ENCODE measurements at places on chromosomes 6 and 20.

DNA sequence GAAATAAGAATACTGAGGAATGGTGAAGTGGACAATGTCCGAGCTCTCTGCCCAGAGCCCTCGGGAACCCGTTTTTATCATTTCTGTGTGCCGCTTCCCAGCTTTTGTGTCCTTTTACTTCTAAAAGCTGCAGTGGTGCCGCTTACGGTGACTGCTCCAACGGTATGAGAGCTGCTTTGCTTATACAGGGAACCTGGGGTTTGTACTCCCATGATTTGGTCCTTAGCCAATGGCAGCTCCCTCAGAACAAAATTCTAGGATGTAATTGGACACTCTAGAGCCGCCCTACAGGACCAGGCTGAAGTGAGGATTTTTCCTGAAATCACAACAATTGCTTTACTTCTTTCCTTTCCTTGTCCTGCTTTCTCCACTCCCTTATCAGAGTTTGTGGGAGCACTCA lies 24.2 kb upstream of the PCSK2 start:
- no peak for DNase-seq

- DNase-seq: no peak
Observed at GRCh38 chr6:66435321-66435720, 728.3 kb upstream of the EYS start.

- peak; percentile 41 for DNase-seq
Observed at GRCh38 chr20:19889011-19889953, 127.9 kb upstream of the NAA20 start.

DNA sequence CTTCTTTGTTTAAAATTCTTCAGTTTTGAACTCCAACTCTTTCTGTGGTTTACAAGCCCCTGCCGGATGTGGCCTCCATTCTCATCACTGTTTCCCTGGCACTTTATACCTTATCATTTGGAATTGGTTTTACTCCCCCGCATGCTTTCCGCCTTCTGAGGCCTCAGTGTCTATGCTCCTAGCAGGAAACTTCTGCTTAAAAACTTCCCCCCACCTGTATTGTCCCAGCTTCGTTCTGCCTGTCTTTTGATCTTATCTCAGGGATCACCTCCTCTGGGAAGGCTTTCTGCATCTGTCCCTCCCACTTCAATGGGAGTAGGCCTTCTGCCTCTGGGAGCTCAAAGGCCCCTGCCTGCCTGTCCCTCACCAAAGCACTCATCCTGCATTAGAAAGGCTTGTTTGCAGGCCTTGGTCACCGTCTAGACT lies 3.4 kb upstream of the ANGPT4 start:
- DNase-seq: no peak

GRCh38 chr20:12053353-12053752 lies 135.7 kb downstream of the BTBD3 start:
- no peak for DNase-seq

GRCh38 chr6:127385668-127386430 lies 42.4 kb upstream of the ECHDC1 start:
- DNase-seq: no peak

DNA sequence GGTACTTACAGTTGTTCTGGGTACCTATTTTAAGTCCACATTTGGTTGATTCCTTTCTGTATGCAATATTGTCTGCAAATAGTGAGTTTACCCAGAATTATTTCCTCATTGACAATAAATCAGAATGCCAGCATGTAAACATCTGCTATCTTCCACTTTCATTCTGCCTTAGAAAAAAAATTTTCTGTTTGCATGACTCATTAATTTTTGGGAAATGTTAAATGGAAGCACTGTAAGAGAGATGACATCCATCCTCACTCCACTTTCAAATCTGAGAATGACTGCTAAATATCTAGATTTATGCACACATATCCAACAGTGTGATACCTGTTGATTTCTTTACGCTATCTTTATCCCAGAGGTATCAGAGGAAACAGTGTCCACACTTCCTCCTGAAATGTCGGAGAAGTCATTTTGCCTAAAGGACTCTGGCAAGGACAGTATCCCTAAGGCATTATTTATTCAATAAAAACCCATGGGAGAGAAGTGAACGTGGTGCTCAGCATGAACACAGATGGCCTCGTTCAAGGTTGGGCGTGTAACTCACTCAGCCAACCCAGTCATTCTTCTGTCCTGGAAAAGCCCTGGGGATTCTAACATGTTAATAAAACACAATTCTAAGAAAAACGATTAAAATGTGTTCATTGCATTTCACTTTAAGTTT lies 780.9 kb downstream of the QKI start:
- DNase-seq: no peak

GRCh38 chr6:130518588-130518987 lies 152.8 kb downstream of the TMEM200A start:
- DNase-seq: no peak

GRCh38 chr20:29873946-29874345 lies 1383.5 kb upstream of the DEFB115 start:
- no peak for DNase-seq

GRCh38 chr6:22421198-22421597 lies 124.4 kb upstream of the PRL start:
- no peak for DNase-seq

GRCh38 chr6:53837865-53838769 lies 43.3 kb downstream of the LRRC1 start:
- DNase-seq: peak; percentile 58

- DNase-seq: no peak
Observed at GRCh38 chr6:45923831-45924391, 91.7 kb downstream of the CLIC5 start.

GRCh38 chr6:108746366-108746765 lies 101.9 kb upstream of the ARMC2 start:
- no peak for DNase-seq

GRCh38 chr6:137801352-137802114 lies 65.5 kb upstream of the TNFAIP3 start:
- DNase-seq: no peak

- DNase-seq: no peak
Observed at GRCh38 chr20:11375966-11376365, 541.7 kb upstream of the BTBD3 start.

DNA sequence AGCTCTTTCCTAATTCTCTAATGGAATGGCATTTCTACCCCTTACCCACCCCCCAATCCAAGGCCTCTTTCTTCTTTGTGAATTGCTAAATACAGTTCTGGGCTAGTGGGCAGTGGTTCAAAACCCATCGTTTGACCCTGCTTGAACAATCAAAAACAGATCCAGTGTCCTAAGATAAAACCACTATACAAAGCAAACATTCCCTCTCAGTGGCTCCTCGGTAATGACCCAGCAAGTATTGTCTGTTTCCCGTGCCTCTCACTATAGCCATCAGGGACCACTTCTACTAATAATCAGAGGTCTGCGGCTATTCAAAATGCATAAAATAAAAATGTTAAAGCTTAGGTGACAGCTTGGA lies 143.5 kb upstream of the AKAP12 start:
- no peak for DNase-seq

GRCh38 chr6:160112628-160113299 lies 8.9 kb upstream of the SLC22A1 start:
- no peak for DNase-seq

- DNase-seq: no peak
Observed at GRCh38 chr6:21115111-21115510, 478.4 kb upstream of the SOX4 start.

- no peak for DNase-seq
Observed at GRCh38 chr20:41204304-41205265, 67.2 kb downstream of the PLCG1 start.

- no peak for DNase-seq
Observed at GRCh38 chr6:107618672-107619071, 128.8 kb downstream of the SOBP start.

DNA sequence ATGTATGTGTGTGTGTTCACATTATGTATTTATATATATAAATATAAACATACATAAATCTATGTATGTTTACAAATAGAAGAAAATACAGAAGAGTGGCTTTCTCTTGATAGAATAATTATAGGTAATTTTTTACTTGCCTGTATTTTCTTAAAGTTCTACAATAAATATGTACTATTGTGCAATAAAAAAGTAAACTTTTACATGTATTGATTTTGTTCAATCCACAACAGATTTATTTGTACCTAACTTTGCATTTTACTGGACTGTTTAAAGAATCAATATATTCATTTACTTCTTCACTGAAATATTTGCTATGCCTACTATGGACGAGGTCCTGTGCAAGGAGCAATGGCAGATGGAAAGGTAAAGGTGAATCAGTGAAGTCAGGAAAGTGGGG lies 14.0 kb upstream of the TAB2 start:
- no peak for DNase-seq

GRCh38 chr6:24484657-24485323 lies 4.6 kb downstream of the GPLD1 start:
- no peak for DNase-seq

- DNase-seq: no peak
Observed at GRCh38 chr6:93900142-93900541, 480.8 kb upstream of the EPHA7 start.

DNA sequence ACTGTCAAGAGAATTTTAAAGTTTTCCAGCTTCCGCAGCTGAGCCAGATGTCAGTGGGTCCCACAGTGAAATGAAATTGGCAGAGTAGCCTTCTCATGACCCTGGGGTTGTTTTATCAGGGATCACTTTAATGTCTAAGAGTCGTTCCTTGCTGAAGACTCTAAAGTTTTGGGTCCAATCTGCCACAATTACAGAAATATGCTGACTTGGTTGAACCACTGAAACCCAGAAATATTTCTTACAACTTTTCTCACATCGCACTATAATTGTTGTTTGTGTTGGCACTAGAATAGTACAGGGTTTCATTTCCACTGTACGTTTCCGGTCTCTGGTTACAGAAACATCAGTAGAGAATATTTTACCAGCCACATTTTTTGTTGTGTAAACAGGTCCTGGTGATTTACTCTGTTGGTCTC lies 109.0 kb downstream of the HMGCLL1 start:
- no peak for DNase-seq

GRCh38 chr6:144953552-144954240 lies 668.6 kb downstream of the UTRN start:
- no peak for DNase-seq

DNA sequence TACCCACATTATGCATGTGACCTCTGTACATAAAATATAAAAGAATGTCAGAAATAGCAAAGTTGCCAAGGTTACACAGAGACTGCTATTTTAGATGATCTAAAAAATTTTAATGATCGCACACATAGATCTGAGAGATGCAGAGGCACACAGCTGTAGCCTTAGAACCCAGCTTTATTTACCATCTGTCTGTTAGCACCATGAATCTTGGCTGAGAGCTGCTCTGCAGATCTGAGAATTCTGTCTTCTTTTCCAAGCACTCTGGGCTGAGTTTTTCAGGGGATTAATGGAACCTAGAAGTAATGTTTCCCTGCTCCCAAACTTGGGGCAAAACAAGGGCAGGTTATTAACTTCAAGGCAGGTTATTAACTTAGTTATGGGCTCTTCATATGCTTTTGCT lies 248.7 kb upstream of the JAG1 start:
- no peak for DNase-seq

DNA sequence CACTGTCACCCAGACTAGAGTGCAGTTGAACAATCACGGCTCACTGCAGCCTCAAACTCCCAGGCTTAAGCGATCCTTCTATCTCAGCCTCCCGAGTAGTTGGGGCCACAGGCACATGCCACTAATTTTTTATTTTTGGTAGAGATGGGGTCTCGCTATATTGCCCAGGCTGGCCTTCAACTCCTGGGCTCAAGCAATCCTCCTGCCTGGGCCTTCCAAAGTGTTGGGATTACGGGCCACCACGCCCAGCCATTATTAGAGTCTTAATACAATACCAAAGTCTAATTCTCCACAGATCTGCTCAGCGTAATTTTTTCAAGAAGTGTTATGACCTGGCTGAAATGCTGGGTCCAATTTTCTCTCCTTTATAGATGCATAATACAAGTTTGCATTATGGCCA lies 3.0 kb downstream of the GCLC start:
- no peak for DNase-seq

DNA sequence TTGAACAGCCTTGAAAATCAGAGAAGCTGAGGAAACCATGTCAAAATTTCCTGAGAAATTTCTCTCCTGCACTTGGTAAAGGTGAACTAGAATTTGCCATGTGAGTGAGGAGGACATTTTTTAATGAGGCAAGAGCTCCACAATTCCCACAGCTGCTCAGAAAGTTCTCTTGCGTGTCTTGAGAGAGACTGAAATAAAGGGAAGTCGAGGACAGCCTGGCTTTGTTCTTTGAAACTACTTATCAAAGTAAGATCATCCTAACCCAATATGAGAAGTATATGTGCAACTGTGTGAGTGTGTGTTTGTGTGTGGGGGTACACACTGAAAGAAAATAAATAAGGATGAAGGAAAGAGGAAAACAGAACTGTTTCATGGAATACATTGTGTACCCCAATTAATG lies 163.4 kb downstream of the SLC24A3 start:
- DNase-seq: no peak

GRCh38 chr20:15310361-15310760 lies 972.9 kb upstream of the FLRT3 start:
- DNase-seq: no peak

GRCh38 chr20:4513720-4514119 lies 208.0 kb upstream of the PRND start:
- no peak for DNase-seq

DNA sequence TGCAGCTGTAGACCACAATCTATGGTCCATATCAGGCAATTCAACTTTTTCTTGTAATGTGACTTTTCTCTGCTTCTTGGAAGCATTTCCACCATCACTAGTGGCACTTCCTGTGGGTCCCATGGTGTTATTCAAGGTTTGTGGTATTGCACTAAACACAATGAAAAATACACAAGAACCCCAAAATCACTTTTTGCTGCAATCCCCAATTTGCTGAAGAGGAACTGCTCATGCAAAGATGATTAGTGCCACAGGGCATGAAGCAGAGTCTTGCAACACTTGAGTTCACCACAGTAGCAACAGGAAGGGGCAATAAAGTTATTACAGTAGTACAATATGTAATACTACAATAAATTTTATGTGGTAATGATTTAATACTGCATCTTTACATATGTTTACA lies 16.8 kb upstream of the TAAR1 start:
- DNase-seq: no peak

DNA sequence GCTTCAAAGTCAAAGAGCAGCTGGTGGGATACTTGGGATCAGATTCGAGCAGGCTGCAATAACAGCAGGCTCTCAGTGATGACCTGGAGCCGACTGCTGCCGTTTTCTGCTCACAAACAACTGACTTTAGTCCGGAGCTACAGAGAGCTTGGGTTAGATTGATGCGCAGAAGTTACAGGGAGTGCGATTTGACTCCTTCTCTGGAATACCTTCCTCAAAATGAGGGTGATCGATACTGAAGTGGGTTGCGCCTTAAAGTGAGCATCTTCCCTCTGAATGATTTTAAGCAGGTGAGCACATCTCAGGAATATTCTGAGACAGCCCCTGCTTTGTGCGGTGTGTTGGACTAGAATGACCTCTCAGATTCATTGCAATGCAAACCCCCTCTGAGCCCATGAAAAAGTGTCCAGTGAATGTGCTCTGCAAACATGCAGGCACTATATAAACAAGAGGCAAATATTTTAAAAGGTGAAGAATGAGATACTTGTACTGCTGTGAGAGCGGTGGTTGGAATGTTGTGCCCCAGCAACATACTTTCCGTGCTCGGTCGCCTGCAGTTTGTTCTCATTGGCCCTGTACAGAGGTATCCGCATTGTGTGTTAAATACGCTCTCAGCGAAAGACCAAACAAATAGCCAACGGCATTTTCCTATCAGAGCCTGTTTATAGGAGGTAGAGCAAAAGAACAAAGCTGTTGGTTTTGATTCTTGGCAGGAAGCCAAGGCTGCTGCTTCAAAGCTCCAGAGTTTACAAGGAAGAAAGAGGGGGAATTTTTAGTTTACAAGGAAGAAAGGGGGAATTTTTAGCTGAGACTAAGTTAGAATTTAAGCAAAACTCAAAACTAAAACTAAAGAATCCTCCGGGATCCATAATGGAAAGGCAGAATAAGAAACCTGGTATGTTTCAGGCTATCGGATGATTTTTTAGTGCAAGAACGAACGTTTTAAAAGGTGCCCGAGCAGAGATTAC lies 67.7 kb downstream of the PHACTR2 start:
- DNase-seq: no peak
